ENCODE measurements at places on chromosomes 3 and 15.

DNA sequence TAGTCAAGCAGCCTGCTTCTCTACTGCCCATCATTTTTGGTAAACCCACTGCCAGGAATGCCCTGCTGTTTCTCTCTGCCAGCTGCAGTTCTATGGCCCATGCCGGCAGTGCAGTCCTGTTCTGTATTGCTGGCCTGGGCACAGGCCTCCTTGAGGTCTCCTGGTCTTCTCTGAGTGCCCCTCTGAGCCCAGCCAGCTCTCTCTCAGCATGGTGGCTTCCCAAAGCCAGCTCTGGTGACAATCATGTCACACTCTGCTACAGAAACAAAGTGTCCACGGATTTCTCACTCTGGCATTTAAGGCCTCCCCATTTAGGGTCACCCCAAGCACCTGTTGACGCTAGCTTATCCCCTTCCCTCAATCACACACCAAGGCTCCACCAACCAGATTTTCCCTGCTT is 24.5 kb downstream of the SRPRB start:
- no peak for DNase-seq

DNA sequence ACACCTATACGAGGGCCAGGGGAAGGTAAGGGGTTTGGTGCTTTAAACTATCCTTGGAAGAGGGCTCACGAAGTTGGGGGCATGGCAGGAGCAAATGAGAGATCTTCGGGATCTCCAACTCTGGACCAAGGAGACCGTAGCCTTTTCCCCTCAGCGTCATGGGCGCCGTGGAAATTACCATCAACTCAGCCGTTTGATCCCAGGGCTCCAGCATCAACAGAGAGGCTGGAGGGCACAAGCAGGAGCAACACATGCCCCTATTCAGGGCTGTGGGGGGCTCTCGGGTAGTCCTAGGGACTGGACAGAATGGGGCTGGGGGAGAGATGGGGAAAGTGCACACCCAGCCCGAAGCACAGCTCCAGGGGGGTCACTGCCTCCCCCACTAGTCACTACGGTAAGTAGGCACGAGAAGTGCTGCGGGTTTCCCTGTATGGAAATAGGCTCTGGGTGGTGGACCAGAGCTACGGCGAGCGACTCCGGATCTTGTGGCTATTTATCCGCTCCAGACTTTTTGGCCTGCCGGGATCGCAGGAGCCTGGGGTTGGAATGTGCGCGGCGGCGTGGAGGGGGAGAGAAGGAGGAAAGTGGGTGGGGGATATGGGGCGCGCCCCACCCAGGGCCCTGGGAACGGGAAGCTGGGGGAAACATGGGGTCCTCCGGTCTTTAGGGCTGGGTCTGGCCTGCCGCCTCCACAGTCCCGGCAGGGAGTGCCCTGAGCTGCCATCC is 539 bp upstream of the LAMB2 start:
- DNase-seq = peak; percentile 94

DNA sequence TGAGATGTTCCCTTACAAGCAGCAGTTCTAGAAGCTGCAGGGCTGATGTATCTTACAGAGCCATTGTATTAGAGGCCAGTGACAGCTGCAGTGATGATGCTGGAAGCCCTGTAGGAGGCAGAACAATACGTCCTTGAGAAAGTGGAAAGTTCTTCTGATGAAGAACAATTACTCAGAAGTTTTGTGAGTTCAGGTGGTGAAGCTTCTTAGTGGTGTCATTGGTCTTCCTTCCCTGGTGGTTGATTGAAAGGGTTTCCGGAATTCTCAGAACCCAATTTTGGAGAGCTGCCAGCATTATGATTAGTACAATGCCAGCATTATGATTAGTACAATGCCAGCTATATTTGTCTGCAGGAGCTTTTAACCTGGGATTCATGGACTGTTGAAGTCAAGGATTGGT is 356.4 kb downstream of the MFSD1 start:
- no peak for DNase-seq

DNA sequence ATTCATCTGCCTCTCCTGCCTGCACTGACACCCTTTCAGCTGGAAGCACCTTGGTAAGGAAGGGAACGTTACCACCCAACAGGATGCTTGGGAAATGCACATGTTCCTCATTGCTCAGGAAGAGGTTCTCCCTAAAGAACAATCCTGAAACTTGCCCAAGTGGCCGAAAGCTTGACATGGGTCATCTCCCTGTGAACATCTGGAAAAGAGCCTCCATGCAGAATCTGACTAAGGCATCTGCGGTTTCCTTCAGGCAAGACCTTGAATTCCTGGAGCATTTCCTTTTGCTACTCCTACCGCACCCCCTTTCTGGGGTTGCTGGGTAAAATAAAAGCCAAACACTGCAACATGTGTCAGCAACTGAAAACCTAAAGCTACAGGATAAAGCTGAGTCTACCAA is 68.7 kb upstream of the SNRK start:
- DNase-seq = no peak

DNA sequence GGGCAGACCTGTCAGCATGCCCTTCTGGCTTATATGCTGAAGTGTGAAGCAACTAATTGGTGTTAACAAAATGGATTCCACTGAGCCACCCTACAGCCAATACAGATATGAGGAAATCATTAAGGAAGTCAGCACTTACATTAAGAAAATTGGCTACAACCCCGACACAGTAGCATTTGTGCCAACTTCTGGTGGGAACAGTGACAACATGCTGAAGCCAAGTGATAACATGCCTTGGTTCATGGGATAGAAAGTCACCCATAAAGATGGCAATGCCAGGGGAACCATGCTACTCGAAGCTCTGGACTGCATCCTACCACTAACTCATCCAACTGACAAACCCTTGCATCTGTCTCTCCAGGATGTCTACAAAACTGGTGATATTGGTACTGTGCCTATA is 9.4 kb downstream of the PIK3CB start:
- DNase-seq = no peak

- DNase-seq = no peak
Measured at GRCh38 chr3:69761896-69762767, 22.9 kb downstream of the MITF start.

- peak; percentile 31 for DNase-seq
Measured at GRCh38 chr15:69749797-69750196, 297.2 kb downstream of the RPLP1 start.

- no peak for DNase-seq
Measured at GRCh38 chr3:52494886-52495495, at the start of gene STAB1. Gene STAB1, plus strand, starts transcription at chr3:52495338. Its CDS starts 76 bp downstream, at chr3:52495414.

DNA sequence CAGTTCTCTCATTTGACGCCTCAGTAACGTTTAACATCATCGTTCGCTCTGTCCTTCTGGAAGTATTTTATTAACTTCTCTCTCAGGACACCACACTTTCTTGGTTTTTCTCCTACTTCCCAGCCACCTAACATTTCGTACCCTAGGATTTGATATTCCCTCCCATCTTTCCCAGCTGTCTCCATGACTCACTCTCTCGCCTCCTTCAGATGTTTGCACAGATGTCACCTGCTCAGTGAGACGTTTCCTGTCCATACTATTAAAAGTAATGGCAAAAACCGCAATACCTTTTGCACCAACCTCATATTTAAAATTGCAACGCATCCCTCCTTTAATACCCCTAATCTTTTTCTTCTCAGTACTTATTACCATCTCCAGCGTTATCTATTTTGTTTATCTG is 62.1 kb upstream of the SPRED1 start:
- DNase-seq = no peak

DNA sequence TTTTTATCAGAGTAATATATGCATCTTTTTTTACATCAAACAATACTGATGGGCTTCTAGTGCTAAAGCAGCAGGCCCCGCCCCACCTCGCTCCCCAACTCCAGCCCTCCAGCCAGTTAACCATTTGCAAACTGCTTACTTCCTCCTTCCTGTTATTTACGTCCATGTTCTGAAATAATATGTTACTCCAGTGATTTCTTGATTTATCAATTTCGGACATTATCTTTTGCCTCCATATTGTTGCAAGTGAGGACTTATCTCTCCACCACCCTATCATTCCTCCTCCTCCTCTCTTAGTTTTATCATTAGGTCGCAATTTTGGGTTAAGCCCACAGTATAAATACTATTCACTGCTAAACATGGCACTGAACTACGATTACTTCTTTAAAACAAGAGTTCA is 39.5 kb downstream of the ZNF710 start:
- no peak for DNase-seq

DNA sequence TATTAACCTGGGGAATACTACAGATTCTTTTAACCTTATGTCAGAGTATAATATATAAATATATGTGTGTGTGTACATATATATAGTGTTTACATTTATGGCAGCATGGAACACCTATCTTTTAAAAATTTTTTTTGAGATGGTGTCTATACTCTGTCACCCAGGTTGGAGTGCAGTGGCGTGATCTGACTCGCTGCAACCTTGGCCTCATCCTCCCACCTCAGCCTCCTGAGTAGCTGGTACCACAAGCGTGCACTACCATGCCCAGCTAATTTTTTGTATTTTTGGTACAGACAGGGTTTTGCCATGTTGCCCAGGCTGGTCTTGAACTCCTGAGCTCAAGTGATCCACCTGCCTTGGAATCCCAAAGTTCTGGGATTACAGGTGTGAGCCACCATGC is 18.5 kb upstream of the ERICH6 start:
- DNase-seq = no peak

Data from HuH-7 (cell line).